ENCODE measurements at places on chromosomes 7 and 10.

DNA sequence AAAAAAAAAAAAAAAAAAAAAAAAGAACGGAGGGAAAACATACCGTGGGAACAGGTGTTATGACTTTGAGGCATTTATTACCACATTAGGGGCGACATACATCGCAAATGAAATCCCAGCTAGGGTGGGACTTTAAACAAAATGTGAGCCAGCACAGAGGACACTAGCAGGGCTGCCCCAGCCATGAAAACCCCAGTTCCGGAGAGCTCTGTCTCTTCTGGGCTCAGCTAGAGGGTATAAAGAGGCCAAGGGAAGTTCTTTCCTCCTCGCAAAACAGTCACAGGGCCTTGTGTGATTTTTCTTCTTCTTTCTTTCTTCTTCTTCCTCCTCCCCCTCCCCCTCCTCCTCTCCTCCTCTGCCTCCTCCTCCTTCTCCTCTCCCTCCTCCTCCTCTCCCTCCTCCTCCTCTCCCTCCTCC lies 59.9 kb upstream of the ECHDC3 start:
- DNase-seq: no peak

- no peak for DNase-seq
These were observed 241.7 kb downstream of the MAGI2 start for GRCh38 chr7:79211724-79212123.

DNA sequence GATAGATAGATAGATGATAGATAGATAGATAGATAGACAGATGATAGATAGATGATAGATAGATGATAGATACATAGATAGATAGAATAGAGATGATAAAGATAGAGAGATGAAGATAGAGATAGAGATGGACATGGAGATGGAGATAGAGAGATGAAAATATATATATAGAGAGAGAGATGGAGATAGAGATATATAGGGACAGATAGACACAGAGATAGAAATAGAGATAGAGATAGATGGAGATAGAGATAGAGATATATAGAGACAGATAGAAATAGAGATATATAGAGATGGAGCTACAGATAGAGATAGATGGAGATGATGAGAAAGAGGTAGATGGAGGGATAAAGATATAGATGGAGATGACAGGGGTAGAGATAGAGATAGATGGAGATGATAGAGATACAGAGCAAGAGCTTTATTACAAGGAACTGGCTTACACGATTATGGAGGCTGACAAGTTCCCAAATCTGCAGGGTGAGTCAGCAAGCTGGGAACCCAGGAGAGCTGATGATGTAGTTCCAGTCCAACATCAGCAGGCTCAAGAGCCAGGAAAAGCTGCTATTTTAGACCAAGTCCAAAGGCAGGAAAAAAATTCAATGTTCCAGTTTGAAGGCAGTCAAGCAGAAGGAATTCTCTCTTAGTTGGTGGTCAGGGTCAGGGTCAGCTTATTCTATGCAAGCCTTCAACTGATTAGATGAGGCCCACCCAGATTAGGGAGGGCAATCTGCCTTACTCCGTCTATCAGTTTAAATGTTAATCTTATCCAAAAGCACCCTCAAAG lies 37.1 kb downstream of the CAV1 start:
- DNase-seq: no peak

DNA sequence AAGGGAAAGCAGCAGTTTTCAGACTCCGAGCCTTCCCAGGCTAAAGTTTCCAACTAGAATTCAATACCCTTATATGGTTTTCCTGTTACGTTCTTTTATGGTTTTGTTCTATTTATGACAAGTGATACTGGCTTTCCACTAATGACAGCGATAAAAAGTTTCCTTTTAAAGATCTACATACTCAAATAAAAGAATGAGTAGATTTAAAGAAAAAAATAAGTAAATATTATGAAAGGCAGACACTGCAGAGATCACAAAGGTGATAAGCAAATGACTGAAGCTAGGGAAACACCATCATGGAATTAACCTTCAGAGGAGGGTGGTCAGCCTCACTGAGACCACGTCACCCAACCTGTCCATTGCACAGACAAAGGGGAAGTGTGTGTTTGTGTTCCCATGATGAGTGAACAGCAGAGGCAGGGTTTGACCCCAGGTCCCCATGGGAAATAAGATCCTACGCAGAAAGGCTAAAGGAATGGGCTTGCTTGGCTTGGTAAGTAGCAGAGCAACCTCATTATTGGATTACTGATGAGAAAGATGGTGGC lies 4.0 kb downstream of the VSIR start:
- no peak for DNase-seq

DNA sequence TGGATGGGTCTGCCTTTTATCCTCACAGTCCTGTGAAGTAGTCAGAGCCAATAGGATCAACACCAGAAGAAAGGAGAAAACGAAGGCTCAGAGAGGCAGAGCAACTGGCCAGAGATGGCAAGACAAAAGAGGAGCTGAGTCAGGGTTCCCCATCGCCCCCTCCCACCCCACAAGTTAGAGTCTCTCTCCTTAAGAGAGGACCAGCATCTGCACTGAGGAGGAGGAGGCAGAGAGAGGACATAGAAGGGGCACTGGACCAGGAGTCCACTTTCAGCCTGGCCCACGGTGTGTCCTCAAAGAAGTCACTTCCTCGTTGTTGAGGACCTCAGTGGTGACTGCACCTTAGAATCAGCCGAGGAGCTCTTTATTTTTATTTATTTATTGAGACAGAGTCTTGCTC lies 11.6 kb downstream of the SPOCK2 start:
- DNase-seq: no peak

- no peak for DNase-seq
These were observed 30.2 kb downstream of the NEURL1 start for GRCh38 chr10:103523683-103524082.

- no peak for DNase-seq
These were observed 221.5 kb upstream of the AOAH start for GRCh38 chr7:36945612-36946400.

- DNase-seq: no peak
These were observed 125.0 kb downstream of the DNAJB6 start for GRCh38 chr7:157461573-157462418.

DNA sequence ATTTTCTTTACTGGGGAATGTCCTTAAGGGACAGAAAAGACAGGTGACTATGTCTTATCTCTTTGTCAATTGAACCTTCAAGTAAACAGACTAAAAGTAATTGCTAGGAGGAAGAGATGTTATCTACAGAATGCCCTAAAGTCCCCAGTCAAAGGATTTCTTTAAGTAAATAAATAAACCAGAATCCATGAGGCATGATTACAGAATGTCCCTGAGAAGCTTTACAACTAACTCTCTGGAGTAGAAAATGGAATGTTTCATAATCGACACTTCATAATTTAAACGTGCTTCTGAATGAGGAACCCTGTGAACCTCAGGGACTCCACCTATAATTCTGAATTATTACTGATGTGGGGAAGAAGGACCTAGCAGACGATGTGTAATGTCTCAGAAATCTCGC lies 187.9 kb upstream of the IMMP2L start:
- DNase-seq: no peak

DNA sequence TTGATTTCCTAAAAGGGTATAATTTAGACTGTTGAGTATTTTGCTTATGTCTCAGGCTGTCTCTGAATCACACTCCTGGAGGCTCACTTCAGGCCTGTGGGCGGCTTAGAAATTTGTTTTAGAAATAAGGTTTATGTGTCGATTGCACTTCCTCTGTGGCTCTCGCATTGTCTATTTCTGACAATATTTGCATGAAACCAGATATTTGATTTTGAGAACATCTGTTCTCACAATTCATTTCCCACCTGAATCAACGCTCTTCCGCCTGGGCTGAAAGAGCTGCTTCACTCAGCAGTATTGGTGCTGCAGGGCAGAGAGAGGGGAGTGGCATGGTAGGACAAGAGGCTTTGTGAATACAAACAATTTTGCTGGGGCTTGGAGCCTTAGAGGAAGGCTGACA lies 262.0 kb downstream of the ADRA2A start:
- DNase-seq: no peak

GRCh38 chr10:77763453-77764430 lies 126.1 kb upstream of the KCNMA1 start:
- DNase-seq: no peak

DNA sequence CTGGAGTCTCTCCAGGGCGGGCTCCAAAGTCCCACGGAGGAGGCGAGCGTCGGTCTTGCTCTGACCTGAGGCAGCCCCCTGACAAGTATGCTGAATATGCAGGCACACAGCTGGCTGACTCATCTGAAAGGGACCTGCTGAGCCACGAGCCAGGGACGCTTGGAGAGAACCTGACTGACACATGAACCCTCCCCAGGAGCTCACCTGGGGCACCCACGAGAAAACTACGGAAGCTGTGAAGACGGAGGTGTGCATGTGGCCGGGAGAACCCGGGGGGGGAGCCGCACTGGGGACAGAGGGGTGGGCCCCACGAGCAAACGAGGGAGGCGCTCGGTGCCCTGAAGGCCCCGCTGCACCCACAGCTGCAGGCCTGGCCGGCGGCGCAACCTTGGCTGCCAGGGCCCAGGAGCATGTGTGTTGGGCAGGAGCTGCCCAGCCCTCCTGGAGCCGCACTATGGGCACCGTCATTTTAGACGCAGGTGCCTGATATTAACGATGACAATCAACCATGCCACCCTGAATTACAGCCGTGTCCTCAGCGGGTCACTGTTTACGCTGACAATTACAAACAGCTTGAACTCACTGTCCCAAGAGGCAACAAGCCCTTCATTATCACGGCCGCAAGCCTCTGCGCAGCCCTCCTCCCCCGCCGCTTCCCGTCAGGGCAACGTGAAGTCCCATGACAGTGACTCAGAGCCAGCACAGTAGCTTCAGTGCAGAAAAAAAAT lies 64.7 kb downstream of the DIP2C start:
- DNase-seq: peak; percentile 82

GRCh38 chr10:118914629-118915028 lies 114.9 kb upstream of the NANOS1 start:
- DNase-seq: no peak

- no peak for DNase-seq
These were observed 38.1 kb upstream of the XPNPEP1 start for GRCh38 chr10:109961174-109962001.

- DNase-seq: peak; percentile 79
These were observed at the start of gene SAMD9L for GRCh38 chr7:93148144-93148543. Gene SAMD9L (minus strand): TSS chr7:93148385. CDS start chr7:93135971, 12,414 bp downstream.

DNA sequence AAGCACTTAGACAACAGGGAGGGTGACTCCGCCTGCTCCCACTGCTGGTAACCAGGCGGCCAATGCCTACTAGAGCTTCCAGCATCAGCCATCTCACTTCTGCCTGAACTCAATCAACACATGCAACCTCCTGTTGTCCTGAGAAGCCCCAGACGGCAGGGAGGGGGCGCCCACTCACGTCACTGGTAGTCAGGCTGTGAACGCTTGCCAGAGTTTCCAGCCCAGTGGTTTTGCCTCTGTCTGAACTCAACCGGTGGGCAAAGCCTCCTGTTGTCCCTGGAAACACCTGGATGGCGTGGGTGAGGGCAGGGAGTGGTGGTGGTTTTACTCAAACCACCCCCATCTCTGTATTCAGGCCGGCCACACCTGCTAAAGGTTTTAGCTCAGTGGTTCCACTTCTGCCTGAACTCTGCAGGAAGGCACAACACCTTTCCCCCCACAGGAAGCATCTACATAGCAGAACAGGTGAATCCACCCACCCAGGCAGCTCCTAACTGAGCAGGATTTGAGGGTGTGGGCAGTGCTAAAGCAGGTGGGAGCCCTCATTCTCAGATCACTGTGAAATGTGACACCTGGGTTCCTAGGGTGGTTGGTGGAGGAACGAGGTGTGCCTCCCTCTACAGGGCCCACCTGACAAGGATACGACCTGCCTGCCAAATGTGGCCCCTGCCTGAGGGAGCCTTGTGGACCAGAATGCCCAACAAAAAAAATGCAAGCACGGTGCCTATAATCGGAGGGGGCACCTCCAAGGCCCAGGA lies 563.0 kb upstream of the SEMA3D start:
- DNase-seq: peak; percentile 2

GRCh38 chr7:22607180-22607579 lies 107.2 kb upstream of the STEAP1B start:
- no peak for DNase-seq

- no peak for DNase-seq
These were observed 50.2 kb upstream of the PHYHIPL start for GRCh38 chr10:59126261-59126660.

DNA sequence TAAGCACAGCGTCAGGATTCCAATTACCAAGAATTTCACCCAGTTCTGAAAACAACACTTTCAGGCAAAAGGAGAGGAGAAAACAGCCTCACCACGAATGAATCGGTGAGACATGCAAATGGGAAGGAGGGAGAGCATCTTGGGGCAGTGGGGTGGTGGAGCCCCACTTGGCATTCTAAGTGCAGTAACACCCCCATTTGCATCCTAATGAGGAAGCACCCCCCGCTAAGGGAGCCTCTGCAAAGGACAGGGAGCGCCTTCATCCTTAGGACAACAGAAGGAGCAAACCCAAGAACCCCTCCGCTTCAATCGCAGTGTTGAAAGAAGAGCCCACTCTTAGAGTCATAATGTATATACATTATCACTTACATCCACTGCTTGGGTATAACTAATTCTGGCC lies 46.8 kb downstream of the NRAP start:
- no peak for DNase-seq

DNA sequence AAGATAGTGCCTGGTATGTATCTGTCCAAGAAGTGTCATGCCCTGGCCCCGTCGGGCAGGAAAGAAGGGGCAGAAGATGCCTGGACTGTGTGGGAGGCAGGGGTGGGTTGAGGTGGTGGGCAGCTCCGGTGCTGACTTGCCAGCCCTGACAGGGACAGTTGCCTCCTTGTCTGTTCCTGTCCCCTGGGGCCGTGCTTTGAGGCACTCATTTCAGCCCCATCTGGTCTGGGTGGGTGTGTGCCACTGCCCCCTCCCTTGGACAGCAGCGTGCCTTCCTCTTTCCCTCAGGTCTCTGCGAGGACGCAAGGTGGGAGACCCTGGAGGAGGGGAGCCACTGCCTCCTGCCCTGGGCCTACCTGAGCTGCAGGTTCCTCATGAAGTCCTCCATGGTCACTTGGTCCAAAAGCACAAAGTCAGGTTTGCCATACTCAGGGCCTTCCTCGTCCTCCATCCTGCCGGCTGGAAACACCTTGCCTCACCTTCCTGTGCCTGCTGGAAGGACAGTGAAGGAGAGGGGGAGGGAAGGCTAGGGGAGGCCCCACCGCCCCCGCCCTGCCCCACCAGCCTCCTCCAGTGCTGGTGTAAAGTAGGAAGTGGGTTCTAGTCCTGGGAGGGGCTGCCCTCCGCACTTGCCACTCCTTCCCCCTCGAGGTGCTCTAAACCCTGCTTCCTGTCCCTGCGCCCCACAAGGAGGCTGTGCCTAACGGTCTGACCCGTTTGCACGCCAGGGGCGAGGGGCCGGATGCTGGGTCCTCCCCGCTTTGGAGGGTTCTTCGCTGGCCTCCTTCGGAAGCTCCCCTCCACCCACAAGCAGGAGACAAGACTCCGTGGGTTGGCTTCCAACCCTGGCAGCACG lies at the start of gene MYO1G:
TSS of gene MYO1G (minus strand) at position 505 of the 856 bp plus-strand sequence. CDS start at position 451, 54 bp downstream.
- DNase-seq: peak; percentile 87

DNA sequence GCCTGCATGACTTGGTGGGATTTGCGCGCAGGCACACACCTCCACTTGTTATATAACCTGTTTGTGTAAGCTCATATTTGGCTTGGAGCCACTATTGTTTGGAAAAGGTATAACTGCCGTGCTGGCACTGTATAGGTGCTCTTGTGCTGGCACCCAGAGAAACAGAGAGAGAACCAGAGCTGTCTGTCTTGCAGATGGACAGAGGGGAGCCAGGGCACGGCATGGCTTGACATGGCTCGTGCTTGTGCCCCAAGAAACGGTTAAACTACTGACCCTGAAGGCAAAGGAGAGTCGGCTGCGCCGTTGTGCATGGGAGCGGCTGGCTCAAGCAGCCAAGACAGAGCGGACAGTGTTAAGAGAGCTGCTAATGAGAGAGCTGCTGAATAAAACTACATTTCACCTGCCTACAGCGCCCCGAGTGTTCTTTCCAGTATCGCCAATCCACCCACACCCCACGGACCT lies 23.2 kb downstream of the RAPGEF5 start:
- no peak for DNase-seq
